ENCODE measurements at places on chromosomes 1 and 21. TPM values are rescaled to one million over a fixed set of nuclear protein-coding genes. Genes with fewer than 3 reads are reported as not detected.

Gene C1orf141
- total RNA-seq, result not detected

Gene ACTN2
- not detected for total RNA-seq

Gene ADAM30
- total RNA-seq, result not detected

Gene PRAMEF33
- not detected for total RNA-seq

All from activated CD8-positive, alpha-beta memory T cell treated with anti-CD3 and anti-CD28 coated beads, Interleukin-2, amount 10 ng/mL, durations not matched to agents 7 days and 5 days (primary cell).